ENCODE measurements at places on chromosomes 16 and 17. TPM values are rescaled to one million over a fixed set of nuclear protein-coding genes. Genes with fewer than 3 reads are reported as not detected.

The GAN gene
- total RNA-seq: 23.4 TPM

The DHX58 gene
- 5.4 TPM for total RNA-seq

- no peak for DNase-seq
Observed at GRCh38 chr17:78394209-78394608, 15.8 kb downstream of the PGS1 start.

DNA sequence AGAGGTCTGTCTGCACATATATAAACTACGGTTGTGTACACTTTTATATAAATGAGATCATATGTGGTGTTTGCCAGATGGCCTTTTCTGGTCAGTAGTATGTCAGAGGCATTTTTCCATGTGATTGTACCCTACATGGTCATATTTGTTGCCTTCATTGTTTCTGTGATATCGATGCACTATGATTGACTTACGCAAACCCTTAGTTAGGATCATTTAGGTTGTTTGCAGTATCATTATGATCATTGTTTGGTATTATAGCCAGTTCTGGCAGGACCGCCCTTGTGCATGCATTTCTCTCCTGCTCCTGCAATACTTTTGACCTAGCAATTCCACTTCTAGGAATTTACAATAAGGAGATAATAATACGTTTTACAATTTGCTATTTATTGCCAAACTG lies 169.1 kb downstream of the MSI2 start:
- no peak for DNase-seq

- no peak for DNase-seq
Observed at GRCh38 chr16:8845699-8846298, 23.0 kb downstream of the CARHSP1 start.

GRCh38 chr16:5315914-5316313 lies 218.3 kb upstream of the EEF2KMT start:
- no peak for DNase-seq

GRCh38 chr16:86969716-86970115 lies 347.5 kb downstream of the C16orf95 start:
- no peak for DNase-seq

DNA sequence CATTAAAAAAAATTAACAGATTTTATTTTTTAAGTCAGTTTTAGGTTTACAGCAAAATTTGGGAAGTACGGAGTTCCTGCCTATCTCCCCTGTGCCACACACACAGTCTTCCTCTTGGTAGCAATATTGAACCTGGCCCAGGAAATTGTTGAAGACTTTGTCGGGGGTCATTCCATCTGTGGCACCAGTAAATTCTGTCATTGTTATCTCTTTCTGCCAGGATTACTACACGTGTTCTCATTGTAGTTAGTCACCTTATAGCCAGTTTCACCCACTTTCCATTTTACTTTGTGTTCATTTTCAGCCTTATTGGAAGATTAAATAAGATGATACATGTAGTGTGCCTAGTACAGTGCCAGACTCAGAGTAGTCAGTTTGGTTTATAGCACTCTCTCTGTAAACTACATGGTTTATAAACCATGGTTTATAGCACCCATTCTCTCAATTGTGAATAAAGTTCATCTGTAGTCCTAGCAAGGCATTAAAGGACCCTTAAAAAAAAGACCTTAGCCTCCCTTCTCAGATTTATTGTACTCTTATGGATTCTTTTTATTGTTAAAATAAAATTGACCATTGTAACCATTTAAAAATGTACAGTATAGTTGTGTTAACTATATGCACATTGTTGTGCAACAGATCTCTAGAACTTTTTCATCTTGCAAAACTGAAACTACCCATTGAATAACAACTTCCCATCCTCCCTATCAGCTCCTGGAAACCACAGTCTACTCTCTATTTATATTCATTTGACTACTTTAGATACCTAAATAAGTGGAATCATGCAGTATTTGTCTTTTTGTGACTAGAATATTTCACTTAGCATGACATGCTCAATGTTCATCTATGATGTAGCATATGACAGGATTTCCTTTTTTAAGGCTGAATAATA lies 36.1 kb downstream of the NLK start:
- DNase-seq: no peak

DNA sequence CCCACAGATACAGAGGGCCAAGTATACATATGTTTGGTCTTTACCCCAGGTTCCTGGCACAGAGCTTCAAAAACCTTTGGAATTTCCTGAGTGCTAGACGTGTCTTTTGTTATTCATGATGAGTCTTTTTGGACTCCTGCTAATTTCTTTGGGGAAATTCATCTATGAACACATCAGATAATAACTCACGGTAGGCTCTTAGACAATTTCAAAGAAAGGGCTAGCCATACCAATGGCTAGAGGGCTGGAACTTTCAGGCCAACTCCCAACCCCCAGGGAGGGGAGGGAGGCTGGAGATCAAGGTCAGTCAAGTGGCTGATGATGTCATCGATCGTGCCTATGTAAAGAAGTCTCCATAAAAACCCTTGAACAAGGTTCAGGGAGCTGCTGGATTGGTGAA lies 101.9 kb downstream of the STX8 start:
- DNase-seq: peak; percentile 30

The ZNHIT3 gene
- total RNA-seq: 24.1 TPM

DNA sequence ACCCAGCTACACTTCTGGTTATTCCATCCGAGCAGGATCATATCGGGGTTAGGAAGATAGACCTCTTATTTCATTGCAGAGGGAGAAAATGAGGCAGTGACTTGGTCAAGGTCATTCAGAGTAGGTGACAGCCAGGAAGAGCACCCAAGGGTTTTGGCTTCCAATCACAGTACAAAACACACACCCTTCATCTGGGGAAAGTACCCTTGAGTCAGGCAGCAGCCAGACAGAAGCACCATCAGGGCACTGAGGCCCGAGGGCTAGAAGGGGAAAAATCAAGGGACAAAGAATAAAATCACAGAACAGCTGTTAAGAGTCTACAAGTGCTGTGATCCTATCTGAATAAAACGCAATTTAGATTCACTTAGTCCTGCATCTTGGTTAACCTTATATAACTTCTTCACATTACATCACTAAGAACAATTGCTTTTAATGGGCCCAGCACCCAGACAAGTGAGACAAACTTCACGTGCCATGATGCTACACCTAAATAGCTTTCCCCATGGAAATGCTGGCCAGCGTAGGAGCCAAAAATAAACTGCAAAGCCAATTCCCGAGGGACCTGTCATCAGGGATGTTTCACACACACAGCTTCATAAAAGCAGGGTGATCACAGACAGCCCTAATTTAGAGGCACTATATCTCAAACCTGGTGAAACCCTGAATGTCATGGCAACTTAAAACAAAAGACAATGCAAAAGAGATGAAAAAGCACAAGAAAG lies 4.9 kb downstream of the UBE2O start:
- no peak for DNase-seq

DNA sequence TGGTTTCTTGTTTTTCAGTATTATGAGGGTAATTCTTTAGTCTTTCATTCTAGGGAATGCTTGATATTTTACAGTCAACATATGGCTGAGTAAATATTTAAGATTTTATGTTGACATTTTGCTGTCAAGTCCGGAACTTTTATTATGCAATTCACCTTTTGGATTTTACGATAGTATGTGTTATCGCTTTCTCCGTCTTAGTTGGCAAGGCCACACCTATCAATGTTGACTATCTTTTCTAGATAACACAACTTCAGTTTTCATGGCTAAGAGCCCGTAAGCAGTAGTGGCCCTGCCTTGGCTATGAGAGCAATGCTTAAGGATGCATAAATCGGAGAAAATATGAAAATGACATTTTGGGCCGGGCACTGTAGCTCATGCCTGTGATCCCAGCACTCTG lies 39.5 kb upstream of the CDH13 start:
- DNase-seq: no peak

- no peak for DNase-seq
Observed at GRCh38 chr17:78345791-78346494, 13.9 kb downstream of the SOCS3 start.

DNA sequence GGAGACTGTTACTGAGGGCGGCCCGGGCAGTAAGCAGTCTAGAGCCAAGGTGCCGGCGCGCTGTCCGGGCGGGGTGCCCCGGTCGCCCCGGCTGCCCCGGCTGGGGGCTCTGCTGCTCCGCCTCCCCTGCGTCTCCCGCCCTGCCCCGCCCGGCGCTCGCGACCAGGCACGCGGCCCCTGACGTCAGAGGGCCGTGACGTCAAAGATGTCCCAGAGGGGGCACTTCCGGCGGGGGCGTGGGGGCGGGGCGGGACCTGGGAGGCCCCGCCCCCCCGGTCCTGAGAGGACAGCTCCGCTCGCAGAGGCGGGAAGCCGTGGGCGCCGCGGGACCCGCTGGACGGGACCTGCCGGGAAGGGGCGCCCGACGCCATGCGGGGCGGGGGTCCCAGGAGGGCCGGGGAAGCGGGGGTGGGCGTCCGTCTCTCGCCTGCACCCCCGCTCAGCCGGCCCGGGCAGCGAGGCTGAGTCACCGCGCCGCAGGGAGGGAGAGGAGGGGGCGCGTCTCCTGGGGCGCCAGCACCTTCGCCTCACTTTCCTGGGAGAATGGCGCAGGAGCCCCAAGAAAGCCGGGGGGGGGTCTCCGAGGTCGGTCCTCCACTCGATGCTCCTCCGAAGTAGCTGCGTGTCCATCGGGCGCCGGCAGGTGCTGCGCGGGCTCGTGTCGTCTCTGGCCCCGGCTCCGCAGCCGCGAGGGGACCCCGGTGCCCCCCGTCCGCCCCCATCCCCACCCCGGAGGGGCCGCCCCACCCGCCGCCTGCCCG lies 4.4 kb upstream of the HIC1 start:
- DNase-seq: peak; percentile 35

- no peak for DNase-seq
Observed at GRCh38 chr16:17423221-17423620, 47.5 kb downstream of the XYLT1 start.

DNA sequence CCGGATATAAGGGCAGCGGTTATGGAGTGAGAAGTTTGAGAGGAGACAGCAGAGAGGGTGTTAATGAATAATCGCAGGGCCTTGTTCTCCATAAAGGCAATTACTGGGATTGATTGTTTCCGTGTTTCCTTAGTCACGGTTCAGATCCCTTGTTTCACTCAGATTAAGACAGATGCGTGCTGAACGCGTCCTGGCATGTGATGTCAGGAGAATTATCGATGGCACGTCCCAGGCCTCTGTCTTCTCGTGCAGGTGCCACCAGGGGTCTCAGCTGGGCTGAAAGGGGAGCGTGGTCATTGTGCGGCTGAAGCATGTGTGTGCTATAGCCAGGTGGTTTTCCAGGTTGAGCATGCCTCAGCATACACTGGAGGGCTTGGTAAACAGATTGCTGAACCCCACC lies 142.4 kb upstream of the NOL11 start:
- no peak for DNase-seq

- DNase-seq: no peak
Observed at GRCh38 chr17:29061036-29061435, 18.1 kb downstream of the PIPOX start.

DNA sequence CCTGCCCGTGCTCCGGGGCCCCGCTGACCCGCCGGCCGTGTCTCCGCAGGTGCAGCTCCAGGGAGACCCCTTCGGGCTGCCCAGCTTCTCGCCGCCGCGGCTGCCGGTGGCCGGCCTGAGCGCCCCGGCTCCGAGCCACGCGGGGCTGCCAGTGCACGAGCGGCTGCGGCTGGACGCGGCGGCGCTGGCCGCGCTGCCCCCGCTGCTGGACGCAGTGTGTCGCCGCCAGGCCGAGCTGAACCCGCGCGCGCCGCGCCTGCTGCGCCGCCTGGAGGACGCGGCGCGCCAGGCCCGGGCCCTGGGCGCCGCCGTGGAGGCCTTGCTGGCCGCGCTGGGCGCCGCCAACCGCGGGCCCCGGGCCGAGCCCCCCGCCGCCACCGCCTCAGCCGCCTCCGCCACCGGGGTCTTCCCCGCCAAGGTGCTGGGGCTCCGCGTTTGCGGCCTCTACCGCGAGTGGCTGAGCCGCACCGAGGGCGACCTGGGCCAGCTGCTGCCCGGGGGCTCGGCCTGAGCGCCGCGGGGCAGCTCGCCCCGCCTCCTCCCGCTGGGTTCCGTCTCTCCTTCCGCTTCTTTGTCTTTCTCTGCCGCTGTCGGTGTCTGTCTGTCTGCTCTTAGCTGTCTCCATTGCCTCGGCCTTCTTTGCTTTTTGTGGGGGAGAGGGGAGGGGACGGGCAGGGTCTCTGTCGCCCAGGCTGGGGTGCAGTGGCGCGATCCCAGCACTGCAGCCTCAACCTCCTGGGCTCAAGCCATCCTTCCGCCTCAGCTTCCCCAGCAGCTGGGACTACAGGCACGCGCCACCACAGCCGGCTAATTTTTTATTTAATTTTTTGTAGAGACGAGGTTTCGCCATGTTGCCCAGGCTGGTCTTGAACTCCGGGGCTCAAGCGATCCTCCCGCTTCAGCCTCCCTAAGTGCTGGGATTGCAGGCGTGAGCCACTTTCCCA lies 5.9 kb downstream of the CTF1 start:
- no peak for DNase-seq

GRCh38 chr16:4306470-4307214 lies 9.2 kb upstream of the GLIS2 start:
- DNase-seq: no peak

GRCh38 chr17:6894206-6894528 lies 62.6 kb upstream of the TEKT1 start:
- DNase-seq: no peak

DNA sequence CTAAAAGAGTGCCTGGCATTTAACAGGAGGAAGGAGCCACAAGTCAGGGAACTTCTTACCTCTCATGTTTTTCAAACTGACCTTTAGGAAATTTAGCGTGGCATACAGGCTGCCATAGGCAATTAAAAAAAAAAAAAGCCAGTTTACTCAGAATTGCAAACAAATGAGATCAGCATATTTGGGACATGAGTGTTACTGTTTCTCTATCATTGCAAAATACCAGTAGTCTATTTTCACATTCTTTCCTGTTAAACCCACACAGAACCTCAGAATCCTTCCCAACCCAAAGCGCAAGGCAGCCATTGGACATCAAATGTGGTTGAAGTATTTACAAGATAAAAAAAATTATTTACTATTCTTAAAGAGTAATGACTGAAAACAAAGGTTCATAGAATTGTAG lies 366.4 kb upstream of the DYNLRB2 start:
- DNase-seq: no peak

The HSD17B1 gene
- total RNA-seq: 0.59 TPM

The TNFRSF17 gene
- total RNA-seq: 0.30 TPM

- no peak for DNase-seq
Observed at GRCh38 chr16:16578701-16579100, 199.8 kb downstream of the NPIPA7 start.

DNA sequence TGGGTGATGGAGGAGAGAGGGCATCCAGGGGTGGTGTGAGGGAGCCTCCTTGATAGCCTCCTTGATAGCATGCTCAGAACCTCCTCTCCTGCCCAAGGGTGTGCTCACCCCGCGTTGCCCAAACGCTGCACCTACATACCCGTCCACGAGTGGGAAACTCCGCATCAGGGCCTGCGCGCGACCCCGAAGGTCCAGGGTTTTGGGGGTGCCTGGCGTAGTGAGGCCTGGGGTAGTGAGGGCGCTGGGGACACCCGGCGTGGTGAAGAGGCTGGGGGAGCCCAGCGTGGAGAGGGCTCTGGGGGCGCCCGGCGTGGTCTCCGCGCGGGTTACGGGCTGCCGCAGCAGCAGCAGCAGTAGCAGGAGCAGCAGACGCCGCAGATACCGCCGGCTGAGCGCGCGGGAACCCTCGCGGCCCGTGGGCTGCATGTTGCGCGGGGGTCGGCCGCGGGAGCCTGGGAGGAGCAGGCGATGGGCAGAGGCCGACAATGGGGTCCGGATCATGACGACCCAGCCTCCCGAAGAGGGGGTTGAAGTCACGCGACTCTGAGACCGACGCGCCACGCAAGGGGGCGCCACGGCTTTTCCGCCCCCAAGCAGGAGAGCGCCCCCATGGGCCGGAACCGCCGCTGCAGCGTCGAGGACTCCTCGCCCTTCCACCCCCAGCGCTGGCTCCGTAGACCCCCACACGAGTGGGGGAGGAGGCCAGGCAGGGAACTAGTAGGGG lies at the start of gene DPEP3:
Gene DPEP3 (minus strand): TSS at position 545 of the 724 bp plus-strand sequence. CDS start 119 bp downstream, at position 426.
- DNase-seq: no peak

Data from skin of body (tissue), 3 donors.